Activated T-helper 1 cell treated with anti-CD3 and anti-CD28 coated beads, Interleukin-2, amount 50 U/mL, for 16 hours (primary cell): ENCODE measurements at places on chromosomes 2 and 18.
A peak's percentile ranks its signal among the peaks of the same experiment; 100 is the strongest.

GRCh38 chr2:223470602-223471001 lies 131.6 kb downstream of the SCG2 start:
- DNase-seq = no peak

DNA sequence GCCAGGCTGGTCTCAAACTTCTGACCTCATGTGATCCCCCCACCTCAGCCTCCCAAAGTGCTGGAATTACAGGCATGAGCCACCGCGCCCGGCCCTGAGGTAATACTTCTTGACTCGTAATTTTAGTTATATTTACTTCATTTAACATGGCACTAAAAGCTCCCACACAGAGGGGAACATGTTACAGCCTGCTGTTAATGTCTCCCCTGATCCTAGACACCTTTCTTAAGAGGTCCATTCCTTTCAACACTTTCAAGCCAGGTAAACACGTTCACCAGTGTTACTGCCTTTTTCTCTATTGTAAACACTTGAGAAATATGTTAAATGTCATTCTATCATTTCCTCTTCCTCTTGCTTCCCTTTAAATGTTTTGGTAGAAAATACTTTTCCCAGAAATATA lies 161.4 kb downstream of the METTL4 start:
- DNase-seq = no peak

GRCh38 chr2:25294573-25295462 lies 46.9 kb downstream of the DNMT3A start:
- DNase-seq = peak; percentile 59

DNA sequence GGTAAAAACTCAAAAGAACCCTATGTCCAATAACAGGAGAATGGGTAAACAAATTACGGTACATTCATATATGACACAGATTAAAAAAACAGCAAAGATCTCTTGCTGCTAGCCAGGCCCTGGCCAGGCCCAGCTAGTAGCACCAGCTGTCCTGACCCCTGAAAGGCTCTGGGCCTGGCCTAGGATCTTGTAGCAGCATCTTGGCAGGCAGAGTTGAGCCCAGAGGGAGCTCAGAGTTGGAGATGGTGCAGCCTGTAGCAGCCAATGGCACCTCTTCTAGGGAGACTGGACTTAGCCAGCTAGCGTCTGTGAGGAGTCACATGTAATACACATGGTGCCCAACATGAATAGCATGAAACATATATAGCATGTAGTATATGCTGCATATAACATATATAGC lies 69.1 kb downstream of the HS6ST1 start:
- no peak for DNase-seq

DNA sequence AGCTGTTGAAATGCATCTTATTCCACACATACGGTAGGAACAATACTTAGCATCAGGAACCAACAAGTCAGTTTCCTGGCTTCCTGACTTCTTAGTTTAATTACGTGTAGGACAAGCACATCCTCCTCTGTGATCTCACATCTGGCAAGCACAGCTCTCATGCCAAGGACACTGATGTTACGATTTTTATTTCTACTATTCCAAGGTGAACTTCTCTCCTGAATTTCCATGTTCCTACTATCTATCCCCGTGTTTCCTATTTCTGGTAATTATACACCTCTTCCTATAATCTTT lies 374.0 kb downstream of the NCKAP5 start:
- no peak for DNase-seq

DNA sequence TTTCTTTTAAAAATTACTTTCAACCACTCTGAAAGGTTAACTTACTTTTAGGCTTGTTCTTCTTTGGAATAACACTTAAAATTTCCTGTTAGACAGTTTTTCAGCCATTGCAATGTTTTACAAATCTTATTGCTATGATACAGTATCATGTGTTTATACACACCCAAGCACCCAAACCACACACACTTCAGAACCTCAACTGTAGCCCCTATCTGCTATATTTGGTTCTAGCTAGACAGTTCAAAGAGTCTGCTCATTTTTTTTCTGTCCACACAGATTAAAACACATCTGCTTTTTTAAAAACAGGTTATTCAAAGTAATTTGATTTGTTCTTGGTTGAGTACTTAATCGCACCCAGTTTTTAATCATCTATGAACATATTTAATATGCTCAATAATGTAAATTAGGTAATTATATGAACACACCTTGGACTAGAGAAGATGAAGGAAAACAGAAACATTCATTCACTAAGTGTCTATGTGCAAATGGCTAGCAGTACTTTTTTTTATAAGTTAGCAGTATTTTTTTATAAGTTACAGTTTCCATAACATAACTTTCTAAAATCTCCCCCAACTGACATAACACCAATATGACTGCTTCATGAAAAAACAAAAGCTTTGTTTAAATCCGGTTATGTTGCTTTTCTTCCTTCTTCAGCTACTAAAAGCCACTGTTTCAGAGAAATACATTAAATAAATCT lies 17.6 kb downstream of the FBXO11 start:
- DNase-seq = no peak

GRCh38 chr2:10569460-10569859 lies 120.3 kb downstream of the NOL10 start:
- DNase-seq = no peak

- DNase-seq = no peak
Measured at GRCh38 chr2:30608643-30609042, 161.6 kb downstream of the LCLAT1 start.

- DNase-seq = no peak
Measured at GRCh38 chr2:10993001-10993481, 81.3 kb downstream of the KCNF1 start.

DNA sequence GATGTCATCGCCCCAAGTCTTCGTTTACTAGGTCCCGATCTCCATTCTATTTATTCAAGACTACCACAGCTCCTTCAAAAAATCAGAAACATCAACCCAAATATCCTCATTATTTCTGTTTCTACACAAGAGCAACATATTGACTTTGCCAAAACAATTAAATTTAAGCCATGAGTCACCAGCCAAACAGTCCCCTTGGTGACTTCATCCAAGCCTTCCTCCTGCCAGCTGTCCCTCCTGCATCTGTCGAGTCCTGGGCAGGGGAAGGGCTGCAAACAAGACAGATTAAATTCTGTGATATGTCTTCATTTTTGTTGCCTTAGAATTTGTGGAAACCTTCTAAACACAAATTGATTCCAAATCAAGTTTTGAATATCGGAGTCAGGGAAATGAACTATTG lies 110.3 kb downstream of the SP3 start:
- no peak for DNase-seq

GRCh38 chr2:38806015-38806732 lies 28.2 kb downstream of the GEMIN6 start:
- no peak for DNase-seq

- DNase-seq = no peak
Measured at GRCh38 chr2:216118474-216118873, 9.3 kb downstream of the XRCC5 start.

- no peak for DNase-seq
Measured at GRCh38 chr2:229526951-229527350, 187.4 kb downstream of the DNER start.

DNA sequence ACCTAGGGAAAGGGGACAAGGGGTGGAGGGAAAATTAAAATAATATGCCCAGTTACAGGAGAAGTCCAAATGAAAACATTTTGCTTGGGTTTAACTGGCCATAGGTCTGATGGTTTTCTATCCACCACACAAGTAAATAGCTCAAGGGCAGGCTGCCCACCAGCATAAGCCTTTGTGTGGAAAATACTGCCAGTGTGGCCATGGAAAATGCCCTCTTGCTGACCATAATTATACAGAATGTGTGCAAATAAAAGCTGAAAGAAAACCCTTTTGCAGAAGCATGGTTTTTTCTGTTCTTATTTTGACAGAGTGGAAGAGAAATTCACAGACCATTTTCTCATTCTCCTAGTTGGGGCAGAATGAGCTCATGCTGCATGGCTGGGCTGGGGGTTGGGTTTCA lies 111.3 kb upstream of the SIX2 start:
- DNase-seq = no peak

- DNase-seq = no peak
Measured at GRCh38 chr18:77144046-77144445, 11.5 kb upstream of the MBP start.

- DNase-seq = no peak
Measured at GRCh38 chr18:27967913-27968824, 208.8 kb downstream of the CDH2 start.

- no peak for DNase-seq
Measured at GRCh38 chr2:70962211-70962884, 16.1 kb upstream of the ANKRD53 start.

- no peak for DNase-seq
Measured at GRCh38 chr18:65326805-65327204, 424.0 kb upstream of the CDH7 start.

GRCh38 chr2:216520112-216520511 lies 21.5 kb downstream of the RPL37A start:
- no peak for DNase-seq

- no peak for DNase-seq
Measured at GRCh38 chr18:70319187-70319586, 30.3 kb downstream of the SOCS6 start.

DNA sequence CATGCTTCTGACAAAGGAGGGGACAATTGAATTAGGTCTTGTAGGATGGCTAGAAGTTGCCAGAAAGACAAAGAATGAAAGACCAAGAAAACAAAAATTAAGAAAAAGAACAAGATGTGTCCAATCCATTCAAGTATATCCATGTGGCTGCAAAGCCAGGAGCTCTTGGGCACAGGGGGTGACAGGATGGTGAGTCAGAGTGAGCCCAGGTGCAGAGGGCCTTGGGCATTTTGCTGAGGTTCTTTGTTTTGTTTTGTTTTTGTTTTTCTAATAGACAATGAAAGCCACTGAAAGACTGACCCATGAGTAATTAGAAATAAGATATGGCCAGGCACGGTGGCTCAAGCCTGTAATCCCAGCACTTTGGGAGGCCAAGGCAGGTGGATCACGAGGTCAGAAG lies 104.6 kb upstream of the KLHL29 start:
- DNase-seq = no peak

DNA sequence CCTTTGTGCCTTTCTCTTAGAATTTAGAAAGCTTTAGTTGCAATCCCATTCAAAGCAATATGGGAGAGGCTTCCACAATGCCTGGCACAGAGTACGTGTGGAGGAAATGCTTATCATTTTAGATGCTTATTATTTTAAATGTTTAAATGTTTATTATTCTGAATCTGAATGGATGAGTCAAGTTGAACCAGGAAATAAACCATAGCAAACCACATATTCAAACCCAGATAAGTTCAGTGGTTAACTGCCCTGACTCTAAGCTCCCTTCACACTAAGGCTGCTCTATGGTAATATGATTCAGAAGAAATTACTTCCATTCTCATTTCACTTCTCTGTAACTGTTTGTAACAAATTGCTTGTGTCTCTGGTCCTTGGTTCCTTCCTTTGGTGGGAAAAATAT lies 5.2 kb upstream of the PPP4R1 start:
- DNase-seq = no peak

- DNase-seq = no peak
Measured at GRCh38 chr18:25340762-25341161, 11.2 kb downstream of the ZNF521 start.

GRCh38 chr2:190978389-190979053 lies 35.5 kb downstream of the STAT1 start:
- no peak for DNase-seq

- no peak for DNase-seq
Measured at GRCh38 chr18:32303400-32303799, 113.6 kb downstream of the MEP1B start.

DNA sequence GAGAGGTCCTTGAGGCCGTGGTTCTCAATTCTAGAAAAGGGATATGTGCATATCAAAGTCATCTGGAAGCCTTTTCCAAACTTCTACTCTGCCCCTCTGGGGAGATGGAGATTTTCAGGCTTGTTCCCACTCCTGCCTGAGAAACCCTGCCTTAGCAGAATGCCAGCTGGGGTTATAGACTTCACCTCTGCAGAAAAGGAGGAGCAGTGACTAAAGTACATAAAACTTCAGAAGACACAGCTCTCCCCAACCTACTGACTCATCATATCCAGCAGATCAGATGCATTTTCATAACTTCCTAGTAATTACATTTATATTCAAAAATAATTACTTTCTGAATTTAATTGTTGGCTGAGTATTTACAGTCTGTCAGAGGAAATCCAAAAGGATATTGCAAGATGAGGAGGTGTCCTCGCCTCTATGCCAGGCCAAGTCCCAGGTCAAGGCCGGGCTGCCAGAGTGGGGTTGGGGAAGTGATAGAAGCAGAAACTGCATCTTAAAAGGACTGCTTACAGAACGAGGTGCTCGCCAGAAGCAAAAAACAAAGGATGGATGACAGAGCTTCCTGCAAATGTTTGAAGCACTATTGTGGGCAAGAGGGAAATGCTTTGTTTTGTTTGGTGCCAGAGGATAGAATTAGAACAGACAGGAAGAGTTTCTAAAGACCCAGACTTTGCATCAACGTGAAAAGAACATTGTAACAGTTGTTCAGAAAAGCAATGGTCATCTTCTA lies 75.6 kb upstream of the APCDD1 start:
- no peak for DNase-seq

DNA sequence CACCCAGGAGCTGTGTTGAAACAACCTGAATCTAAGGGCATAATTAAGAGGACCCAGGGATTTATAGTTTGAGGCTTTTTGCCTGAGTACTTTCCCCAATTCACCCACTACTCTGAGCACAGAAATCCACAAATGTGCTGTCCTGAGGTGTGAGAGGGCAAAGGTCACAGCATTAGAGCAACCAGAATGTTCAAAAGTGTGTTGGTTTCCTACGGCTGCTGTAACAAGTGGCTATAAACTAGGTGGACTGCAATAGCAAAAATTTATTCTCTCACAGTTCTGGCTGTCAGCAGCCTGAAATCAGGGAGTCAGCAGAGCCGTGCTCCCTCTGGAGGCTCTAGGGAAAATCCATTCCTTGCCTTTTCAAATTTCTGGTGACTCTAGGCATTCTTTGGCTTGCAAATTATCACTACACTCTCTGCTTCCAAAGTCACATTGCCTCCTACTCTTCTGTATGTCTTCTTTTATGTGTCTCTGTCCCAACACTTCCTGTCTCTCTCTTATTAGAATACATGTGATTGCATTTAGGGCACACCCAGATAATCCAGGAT lies 91.4 kb upstream of the TACR1 start:
- no peak for DNase-seq

DNA sequence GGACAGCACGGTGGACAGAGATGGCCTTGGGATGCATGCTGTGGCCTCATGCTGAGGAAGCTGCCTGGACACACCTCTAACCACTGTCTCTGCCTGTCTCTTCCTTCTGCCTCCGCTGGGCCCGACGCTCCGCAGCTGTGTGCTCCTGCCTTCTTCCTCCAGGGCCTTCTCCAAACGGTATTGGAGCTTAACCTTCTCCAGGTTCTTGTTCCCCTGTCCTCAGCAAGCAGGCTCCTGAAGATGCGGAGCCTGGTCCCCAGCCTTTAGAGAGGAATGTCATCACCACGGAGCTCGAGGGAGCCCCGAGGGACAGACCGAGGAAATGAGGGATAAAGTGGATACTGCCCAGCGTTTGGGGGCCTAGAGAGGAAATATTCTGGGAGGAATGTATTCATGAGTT lies 155.1 kb downstream of the DYSF start:
- DNase-seq = no peak

DNA sequence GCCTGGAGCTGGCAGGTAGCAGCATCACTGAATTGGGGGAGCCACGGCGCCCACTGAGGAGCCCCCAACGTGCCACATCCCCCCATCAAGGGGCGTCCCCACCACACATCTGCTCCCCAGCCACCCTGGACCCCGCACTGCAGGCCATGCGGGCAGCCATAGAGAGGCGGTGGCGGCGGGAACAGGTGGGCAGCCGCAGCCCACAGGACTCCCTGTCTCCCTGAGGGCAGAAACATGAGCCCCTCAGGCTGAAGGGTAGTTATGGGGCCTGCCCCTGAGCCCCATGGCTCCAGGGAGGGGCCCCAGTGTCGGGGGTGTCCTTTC lies 26.6 kb downstream of the CROCC2 start:
- DNase-seq = peak; percentile 1

- DNase-seq = no peak
Measured at GRCh38 chr2:151762694-151763093, 28.4 kb upstream of the NEB start.
